ENCODE measurements at places on chromosomes 4 and X. TPM values are rescaled to one million over a fixed set of nuclear protein-coding genes. Genes with fewer than 3 reads are reported as not detected.

DNA sequence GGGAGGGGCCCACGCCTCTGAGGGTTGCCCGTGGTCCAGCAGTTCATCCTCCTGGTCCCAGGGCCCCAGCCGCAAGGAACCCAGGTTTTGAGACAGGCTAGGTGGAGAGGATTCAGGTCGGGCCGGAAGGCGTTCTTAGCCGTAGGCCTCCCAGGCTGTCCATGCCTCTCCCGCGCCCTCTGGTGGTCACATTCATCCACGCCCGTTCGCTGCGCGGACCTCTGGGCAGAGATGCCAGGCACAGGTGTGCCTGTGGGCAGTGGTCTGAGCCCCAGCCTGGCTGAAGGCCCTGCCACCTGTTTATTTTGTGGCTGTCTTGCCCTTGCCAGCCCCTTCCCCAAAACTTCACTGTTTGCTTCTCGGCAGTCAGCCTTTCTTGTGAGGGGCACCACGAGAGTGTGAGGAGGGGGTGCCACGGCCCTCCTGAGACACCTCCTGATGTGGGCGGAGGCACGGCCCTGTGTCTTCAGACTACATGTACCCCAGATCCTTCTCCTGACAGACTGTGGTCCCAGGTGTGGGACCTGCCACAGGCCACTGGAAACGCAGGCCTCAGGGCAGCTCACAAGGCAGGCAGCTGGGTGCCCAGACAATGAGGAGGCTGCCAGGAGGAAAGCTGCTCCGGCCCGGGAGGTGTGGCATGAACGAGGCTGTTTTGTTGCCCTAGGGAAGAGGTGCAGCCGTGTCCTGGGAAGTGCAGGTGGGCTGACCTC, 5.0 kb downstream of the UVSSA start:
- peak; percentile 91 for DNase-seq

Gene MPP1
- 84.2 TPM for total RNA-seq

Gene FGFBP2
- not detected for total RNA-seq

Gene NPY1R
- total RNA-seq: 0.95 TPM

Gene PCYT1B
- not detected for total RNA-seq

Gene ADH7
- total RNA-seq: not detected

Gene SMIM20
- 39.6 TPM for total RNA-seq

GRCh38 chr4:152696764-152697261, 17.0 kb upstream of the TMEM154 start:
- DNase-seq: peak; percentile 83

All from Peyer's patch (tissue), 4 donors.